Cortex of kidney (tissue), 1 donor: ENCODE measurements at places on chromosomes 4 and X.

GRCh38 chrX:112991801-112992200 lies 151.2 kb upstream of the AMOT start:
- no peak for DNase-seq

DNA sequence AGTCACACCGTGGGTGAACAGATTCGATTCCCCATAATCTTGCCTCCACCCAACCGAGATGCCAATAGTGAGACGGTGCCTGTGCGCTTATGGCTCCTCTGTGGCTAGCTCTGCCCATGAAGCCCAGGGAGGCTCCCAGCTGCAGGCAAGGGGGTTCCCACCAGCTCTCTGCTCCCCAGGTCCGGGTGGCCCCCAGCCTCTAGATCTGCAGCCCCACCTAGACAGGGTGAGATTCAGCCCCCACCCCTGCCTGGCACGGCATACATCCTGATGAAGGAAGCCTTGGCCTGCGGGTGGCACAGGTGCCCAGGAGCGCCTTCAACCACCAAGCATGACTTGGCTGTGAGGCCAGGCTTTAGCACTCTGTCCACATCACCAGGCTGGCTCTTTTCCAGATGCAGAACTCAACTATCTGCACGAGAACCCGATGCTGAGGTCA lies 40.6 kb downstream of the WDR1 start:
- DNase-seq: no peak

DNA sequence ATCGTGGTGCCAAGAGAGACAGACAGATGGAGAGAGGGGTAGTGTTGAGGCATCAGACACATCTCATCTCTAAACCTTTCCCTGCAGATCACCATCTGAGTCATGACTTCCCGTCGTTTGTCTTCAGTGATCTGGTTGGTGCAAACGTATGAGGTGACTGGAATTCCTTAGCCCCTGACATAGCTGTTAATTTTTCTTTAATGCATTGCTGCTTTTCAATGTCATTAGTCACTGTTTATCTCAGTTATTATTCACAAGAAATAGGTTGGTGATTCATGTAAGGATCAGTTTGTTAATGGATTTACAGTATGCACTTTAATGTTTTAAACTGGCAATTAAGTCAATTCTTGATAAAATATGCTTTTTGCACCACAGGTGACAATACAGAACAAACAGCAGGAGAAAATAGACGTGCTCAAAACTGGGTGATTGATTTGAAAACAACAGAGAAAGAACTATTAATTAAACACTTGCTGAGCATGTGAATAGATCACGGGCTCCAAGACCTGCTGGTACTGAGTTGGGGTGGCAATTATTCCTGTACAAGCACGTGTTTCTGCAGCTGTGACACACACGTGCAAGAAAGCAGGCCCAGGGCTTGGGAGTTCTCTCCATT lies 1.3 kb upstream of the TMEM154 start:
- no peak for DNase-seq

- DNase-seq: no peak
These were observed 60.0 kb downstream of the PPP3CA start for GRCh38 chr4:101287324-101287723.

GRCh38 chr4:33255094-33255493 lies 2534.9 kb downstream of the PCDH7 start:
- no peak for DNase-seq

DNA sequence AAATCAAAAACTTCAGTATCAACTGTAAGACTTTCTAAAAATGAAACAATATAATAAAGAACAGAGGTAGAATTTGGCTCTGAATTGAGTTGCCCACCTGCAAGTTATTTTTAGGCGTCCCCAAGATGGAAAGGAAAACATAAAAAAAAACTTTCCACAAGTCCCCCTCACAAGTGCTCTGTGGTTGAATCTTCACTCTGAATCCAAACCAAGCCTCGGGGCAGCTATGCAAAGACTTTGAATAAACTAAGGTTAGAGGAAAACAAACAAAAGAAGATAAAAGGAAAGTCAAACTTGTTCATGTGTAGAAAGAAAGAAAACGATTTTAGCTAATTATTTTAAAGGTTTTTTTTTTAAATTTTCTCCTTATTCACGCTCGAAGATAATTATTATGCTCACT lies 372.4 kb upstream of the SLIT2 start:
- no peak for DNase-seq

GRCh38 chr4:125115476-125115875 lies 199.3 kb upstream of the FAT4 start:
- DNase-seq: no peak

GRCh38 chr4:157992948-157993839 lies 179.6 kb downstream of the GASK1B start:
- DNase-seq: no peak

GRCh38 chr4:48081196-48081595 lies 52.9 kb downstream of the TXK start:
- DNase-seq: no peak

DNA sequence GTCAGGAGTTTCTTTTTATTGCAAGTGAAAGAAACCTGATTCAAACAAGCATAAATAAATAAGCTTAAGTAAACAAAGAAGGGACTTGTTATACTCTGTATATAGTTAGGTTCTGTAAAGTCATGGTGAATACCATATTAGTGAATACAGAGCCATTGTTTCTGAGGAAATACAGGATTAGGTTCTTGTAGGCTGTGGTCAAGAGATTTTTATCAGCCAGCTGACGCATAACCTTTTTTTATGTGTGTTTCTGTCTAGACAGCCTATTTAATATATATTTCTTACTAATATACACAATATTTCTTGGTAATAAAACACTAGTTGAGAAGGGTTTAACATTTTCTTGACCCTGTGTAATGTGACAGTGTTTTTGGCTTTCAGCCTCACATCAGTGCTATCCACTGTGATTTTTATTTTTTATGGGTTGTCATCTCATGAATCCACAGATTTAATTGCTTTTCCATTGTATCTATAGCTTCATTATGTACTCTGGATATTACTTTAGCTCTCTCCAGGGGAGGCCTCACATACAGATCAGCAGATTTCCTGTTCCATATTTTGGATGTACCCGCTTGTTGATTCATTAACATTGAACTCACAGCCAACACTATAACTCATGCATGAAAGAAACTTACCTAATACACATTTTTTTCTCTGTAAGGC lies 8.0 kb downstream of the HERC3 start:
- DNase-seq: no peak

GRCh38 chrX:43753637-43754036 lies 97.5 kb downstream of the MAOA start:
- no peak for DNase-seq

GRCh38 chr4:105241451-105241850 lies 94.8 kb downstream of the TET2 start:
- no peak for DNase-seq

DNA sequence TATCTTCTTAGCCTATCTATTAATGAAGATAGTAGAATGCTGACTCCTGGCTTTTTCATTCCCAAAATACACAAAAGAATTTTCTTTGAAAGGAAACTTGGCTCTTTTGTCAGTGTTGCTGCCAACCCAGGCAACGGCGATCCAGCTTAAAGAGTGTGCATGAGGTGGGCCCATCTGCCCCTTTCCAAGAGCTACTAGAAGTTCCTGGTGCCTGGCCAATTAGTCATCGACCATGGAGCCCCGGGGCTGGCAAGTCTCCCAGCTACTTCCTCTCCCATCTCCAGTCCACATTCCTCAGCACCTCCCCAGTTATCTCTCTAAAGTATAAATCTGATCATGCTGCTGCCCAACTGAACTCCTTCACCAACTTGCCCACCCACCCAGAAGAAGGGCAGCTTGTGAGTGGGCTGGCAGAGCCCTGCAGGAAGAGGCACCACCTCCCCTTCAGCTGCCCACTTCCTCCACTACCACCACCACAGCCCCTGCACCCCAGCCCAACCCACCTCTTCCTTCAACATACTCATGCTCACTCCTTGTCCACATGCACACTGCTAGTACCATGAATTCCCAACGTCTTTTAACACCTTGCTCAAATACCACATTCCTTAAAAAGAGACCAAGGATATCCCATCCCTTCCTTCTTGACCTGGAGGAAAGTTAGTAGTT lies 158.2 kb upstream of the MAP3K15 start:
- no peak for DNase-seq

DNA sequence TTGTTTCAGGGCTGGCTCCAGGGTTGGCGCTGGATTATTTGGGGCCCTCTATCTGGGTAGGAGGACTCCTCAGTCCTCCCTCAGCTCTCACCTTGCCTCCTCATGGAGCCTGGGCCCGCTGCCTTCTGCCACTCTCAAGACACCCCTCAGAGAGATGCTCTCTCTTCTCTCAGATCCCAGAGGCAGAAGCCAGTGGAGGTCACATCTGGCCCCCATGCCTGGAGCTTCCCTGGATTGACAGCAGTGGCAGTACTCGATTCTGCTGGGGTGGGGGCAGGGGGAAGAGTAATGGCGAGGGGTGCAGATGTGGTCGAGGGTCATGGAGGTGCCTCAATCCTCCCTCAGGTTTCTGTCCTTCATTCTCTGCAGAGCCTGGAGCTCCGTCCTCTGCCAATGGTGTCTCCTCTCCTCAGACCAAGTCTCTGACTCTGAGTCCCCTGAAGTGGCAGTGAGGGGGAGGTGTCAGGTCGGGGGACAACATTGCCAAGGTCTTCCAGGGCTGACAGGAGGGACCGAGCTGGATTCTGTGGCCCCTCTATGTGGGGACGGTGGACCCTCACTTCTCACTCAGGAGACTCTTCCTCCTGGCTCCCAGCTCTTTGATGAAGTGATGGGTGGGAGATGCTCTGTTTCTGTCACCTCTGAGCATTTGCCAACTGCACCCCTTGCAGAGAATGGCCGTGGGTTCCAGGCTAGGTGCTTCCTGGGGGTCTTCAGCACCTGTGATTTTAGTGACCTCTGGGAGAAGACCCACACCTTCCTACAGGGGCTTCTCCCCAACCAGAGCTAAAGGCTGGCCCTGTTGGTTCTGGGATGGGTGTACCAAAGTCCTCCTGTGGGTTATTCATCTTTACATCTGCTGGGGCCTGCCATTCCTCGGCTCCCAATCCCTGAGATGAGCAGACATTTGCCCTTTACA lies 10.9 kb upstream of the HSFX1 start:
- DNase-seq: no peak

GRCh38 chrX:30627818-30628652 lies 25.2 kb upstream of the GK start:
- DNase-seq: no peak

GRCh38 chrX:71912156-71912555 lies 1.5 kb downstream of the NHSL2 start:
- DNase-seq: no peak

DNA sequence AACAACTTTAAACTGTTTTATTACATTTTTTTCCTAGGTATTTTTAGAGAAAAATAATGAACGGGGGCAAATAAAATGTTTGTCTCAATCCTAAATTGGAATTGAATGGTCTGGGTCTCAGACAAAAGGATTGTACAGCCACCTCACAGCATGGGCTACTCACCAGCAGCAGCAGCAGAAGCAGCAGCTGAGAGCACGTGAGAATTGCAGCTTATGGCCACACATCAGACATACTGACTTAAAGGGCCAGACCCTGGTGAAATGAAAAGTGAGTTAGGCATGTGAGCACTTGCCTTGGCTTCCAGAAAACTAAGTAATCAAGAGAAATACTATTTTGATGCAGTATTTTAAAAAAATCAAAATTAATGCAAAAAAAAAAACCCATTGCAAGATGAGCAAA lies 56.6 kb downstream of the AASDH start:
- no peak for DNase-seq

GRCh38 chr4:174689618-174690017 lies 139.4 kb downstream of the GLRA3 start:
- no peak for DNase-seq

DNA sequence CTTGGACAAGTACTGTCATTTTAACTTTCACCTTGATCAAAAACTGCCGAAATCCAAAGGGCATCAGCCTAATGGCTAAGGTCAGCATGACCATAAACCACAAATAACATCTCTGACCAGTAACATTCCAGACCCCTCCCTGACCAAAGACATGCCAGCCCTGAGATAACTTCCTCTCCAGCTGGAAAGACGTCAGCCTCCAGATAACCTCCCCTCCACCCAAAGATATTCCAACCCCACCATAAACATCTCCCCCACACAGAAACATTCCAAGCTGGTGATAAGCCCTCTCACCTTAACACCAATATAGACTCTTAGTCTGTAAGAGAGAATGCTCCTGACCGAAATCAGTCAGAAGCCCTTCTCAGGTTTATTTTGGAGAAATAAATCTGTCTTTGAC lies 7.4 kb downstream of the PPP1R2C start:
- no peak for DNase-seq

- DNase-seq: no peak
These were observed 41.3 kb upstream of the ATP6AP2 start for GRCh38 chrX:40539214-40540142.

DNA sequence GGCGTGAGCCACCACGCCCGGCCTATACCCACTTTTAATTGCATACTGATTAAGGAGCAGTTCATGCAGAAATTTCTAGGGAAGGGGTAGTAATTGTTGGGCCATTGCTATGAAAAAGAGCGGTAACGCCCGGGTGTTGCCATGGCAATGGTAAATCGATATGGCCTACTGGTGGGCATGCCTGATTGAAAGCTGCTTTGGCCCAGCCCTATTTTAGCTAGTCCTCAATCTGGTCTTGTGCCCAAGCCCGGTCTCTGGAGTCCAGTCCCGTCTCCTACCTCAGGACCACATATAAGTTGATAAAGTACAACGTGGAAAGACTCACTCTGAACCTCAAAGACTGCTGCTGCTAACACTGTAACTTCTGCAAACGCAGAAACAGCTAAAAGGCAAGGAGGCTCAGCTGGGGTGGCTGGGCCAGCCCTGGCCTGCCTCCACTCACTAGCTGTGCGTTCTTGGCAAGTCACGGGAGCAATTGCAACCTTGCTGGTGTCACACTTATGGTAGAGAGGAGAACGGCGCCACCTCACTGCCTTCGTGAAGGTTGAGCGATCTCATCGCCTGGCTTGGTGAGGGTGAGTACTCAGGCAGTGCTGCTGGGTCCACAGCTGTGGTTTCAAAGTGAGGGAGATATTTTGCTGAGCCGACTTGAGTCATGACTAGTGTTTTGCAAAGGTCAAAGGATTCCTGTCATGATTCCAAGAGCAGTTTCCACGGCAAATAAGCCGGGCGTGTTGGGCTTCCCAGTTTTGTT lies 57.0 kb upstream of the GRPEL1 start:
- no peak for DNase-seq

DNA sequence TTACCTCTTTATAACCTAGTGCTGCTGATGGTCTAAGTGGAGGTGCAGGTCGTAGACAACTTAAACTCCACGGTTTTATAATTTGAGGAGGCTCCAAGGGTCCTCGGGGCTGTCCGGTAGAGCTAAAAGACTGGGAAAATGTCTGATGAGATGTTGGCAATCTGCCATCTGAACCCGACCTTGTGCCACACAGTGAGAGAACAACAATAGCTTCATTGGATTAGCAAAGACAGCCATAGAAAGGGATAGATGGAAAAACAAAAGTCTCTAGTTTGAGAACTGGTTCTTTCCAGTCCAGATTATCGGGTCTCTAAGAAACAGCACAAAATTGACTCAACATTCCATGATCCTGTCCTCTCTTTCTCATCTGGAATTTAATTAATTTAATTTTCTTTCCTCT lies 31.6 kb downstream of the CD40LG start:
- no peak for DNase-seq
